ENCODE measurements at places on chromosomes 6 and 20.

DNA sequence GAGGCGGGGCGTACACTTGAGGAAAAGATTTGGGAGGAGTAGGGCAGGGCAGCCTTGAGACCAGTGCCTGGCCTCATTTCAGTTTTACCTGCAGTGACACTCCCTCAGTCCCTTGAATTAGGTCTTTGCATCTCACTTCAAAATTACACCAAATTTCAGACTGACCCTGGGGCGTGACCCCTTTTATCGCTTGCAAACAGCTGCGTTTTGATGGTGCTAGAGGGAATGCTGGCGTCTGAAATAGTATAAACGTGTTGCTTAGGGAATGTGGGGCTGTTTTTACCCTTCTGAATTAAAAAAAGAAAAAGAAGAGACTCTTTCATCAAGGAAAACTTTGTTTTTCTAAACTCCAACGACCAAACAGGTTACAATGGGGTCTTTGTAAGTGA, 21.0 kb downstream of the COL9A1 start:
- no peak for DNase-seq

DNA sequence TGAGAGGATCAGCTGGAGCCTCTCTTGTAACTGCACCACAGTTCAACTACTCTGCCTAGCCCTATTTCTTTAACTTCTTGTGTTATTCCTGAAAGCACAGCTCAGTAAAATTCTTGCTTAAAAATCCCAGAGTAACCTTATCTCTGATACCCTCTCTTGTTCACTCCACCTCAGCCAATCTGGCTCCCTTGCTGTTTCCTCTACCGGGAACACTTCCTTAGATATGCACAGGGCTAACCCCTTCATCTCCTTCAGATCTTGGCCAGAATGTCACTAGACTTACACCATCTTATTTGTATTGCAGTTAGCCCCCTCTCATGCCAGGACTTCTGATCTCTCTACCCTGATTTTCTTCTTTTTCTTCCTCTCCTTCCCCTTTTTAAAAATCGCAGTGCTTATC, 2.6 kb upstream of the ZKSCAN3 start:
- no peak for DNase-seq

DNA sequence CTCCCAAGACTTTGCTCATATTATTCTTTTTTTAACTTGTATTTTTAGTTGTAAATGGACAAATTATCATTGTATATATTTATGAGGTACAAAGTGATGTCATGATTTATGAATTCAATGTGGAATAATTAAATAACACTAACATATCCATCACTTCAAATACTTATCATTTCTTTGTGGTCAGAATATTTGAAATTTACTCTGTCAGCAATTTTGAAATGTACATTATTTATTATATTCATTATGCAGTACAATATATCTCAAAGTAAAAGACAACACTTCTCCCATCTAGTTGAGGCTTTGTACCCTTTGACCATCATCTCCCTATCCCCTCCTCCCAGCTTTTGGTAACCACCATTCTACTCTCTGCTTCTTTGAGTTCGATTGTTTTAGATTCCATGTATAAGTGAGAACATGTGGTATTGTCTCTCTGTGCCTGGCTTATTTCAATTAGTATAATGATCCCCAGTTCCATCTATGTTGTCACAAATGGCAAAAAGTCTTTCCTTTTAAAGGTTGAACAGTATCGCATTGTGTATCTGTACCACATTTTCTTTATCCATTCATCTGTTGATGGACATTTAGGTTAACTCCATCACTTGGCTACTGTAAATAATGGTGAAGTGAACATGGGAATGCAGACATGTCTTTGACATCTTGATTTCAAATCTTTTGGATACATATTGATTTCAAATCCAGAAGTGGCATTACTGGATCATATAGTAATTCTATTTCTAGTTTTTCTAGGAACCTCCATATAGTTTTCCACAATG, 197.2 kb downstream of the KIF6 start:
- DNase-seq = no peak

- DNase-seq = no peak
Observed at GRCh38 chr20:9837634-9838033, 1.2 kb downstream of the PAK5 start.

- DNase-seq = no peak
Observed at GRCh38 chr6:151160929-151161757, 78.6 kb upstream of the AKAP12 start.

DNA sequence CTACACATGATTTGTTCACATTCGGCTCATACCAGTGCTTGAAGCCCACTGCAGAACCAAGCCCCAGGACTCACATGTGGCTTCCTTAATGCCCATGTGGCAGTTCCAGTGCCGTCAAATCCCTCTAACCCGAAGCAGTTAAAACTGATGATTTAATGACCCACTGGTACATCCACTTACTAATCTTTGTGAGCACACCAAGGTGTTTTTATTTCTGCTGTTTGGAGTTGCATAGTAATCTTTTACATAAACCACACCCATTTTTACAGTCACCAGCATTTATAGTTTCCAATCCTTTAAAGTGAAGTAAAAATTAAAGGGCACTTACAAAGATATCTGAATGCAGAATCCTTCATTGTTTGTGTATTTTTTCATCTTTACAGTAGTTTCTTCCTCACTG, 232.0 kb downstream of the ANKRD60 start:
- no peak for DNase-seq

DNA sequence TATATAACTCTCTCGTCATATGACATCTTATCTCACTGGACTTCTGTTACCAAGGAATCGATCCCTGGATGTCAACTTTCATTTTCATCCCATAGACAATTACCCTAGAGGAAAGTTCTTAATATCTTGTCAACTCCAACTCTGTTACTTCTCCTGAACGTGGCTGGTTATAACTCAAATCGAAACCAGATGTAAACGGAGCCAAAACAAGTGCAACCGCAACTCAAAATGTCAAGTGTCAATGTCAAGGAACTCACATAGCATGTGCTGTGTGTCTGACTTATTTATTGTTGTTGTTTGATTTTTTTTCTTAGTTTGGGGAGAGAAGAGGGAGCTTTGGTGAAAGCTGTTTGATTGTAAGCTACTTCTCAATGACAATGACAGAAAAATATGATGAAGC, 108.6 kb downstream of the VIP start:
- no peak for DNase-seq

GRCh38 chr6:166456395-166457156, 73.8 kb upstream of the MPC1 start:
- peak; percentile 47 for DNase-seq

DNA sequence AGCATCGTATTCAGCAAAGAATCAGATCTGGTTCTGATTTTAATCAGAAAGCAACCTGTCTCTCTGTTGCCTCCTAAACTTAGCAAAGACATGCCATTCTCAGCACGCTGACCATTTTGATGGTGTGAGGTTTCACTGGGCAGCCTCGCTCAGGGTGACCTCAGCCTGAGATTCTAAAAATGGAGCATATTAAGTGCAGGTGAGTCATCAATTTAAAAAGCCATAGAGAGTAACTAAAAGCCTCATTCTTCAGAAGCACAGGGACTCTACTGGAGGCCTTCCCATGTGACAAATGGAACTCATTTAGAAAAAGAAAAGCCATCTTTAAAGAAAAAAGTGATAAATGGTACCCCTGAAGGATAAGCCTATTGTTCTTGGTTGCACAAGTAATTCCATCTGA, 91.3 kb downstream of the FILIP1 start:
- peak; percentile 39 for DNase-seq

DNA sequence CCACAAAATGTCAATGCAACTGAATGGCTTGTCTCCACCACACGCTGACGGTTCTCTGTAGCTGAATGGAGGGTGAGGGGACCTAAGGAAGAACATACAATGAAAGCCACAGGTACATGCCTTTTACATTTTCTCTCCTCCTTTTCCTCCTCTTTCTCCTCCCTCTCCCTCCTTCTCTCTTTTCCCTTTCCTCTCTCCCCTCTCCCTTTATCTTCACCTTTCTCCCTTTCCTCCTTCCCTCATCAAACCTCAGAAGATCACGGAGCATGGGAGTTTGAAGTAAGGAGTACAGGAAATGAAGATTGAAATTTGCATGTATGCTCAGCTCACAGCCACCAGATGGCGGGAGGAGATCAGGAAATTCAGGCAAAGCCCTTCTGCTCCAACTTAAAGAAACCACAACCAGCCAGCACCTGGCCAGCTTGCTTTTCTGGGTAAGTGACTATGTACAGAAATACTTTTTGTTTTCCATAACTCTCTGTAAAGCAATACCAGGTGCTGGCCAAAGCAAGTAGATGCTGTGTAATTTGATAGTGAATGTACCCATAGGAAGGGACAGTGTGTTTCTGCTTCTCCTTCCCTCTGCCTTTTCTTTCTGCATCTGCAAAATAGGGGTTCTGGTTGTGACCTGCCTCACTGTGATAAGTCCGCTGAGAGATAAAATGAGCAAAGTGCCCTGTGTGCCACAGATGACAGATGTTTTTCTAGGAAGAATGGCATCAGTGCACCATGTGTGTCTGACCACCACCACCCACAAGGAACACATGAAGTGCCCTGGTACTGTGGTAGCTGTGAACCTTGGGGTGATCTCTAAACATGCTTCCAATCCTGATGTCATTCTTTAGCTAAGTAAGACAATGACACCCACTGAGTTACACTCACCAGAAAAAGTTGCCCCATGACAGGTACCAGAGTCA, 18.6 kb upstream of the FOXO3 start:
- peak; percentile 90 for DNase-seq

DNA sequence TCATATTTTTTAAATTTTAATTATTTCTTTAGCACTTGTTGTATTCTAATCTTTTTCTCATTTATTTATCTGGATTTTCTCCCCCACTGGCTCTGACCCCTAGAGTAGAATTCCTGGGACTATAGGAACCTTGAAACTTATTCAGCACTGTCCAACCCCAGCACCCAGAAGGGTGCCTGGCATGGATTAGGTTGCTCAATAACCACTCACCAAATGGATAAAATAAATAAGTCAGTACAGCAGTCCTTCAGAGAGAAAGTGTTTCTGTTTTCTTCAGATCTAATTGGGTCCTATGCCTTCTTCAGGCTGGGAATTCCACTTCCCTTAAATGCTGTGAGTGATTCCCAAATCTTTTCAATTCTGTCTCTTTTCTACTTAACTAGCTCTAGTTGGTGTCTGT, 206.2 kb downstream of the PTPRK start:
- DNase-seq = no peak

DNA sequence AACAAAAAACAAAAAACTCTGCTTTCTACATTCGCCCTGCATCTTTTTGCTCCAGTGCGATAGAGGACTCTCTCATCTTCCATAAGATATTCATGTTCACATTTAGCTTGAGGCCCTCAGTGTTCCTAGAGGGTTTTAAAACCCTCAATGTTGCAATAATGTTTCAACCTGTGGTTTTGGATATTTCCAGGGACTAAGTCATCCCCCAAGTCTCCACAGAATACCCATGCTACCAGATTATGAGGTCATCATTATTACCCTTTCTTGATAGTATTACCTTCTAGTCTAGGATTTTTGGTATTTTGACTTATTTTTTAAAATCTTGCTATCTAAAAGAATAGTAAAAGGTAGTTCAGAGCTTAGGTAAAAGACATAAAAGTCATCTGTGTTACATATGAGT, 480.5 kb upstream of the ID4 start:
- DNase-seq = no peak

DNA sequence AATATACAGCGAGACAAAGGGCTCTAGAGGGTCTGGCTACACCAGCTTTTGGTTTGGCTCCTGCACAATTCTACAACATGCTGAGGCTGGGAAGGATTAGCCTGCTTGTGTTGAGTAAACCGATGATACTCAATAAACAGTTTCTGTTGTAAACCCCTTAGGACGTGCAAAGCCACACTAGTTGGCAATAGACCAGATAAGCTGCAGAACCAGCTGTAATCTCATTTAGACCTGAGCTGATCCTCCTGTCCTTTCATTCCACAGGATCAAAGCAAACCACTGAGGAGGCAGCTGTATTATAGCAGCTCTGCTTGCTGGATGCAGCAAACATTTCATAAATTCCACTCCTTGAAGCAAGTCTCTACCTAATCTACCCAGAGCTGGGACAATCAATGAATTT, 79.7 kb downstream of the MMS22L start:
- no peak for DNase-seq

All from fibroblast of pulmonary artery (primary cell).